Left ventricle myocardium inferior (tissue), 1 donor: ENCODE measurements at places on chromosomes 12 and 14.
A peak's percentile ranks its signal among the peaks of the same experiment; 100 is the strongest.

DNA sequence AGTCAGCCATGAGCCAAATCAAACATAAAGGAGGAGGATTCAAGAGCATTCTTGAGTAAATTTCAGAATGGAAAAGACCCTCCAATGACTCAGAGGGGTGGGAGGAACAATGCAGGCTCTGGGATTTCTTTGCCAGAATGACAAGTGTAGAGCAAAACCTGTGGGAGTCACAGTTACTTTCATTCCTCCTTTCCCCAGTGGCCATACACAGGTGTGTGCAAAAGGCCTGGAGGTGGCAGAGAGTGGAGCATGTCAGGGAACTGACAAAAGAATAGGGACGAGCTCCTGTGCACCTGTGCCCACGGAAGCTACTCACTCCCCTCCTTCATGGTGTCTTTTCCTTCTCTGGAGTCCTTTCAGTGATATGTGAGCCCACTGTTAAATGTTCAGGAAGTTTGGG, 9.4 kb upstream of the CIPC start:
- peaks cover 8% of the 10 kb centered on the region for H3K4me1 ChIP-seq
- no peaks in the 10 kb centered on the region for H3K36me3 ChIP-seq
- H3K4me3 ChIP-seq = no peak overlapping the region
- no peaks in the 10 kb centered on the region for H3K27me3 ChIP-seq
- DNase-seq = no peak
- no peak overlapping the region for H3K27ac ChIP-seq

- H3K36me3 ChIP-seq = no peaks in the 10 kb centered on the region
- no peaks in the 10 kb centered on the region for H3K27me3 ChIP-seq
- no peak for DNase-seq
- H3K4me1 ChIP-seq = peaks cover 3% of the 10 kb centered on the region
- no peak overlapping the region for H3K4me3 ChIP-seq
These were observed 52.3 kb upstream of the EGLN3 start for GRCh38 chr14:34003082-34003668.

DNA sequence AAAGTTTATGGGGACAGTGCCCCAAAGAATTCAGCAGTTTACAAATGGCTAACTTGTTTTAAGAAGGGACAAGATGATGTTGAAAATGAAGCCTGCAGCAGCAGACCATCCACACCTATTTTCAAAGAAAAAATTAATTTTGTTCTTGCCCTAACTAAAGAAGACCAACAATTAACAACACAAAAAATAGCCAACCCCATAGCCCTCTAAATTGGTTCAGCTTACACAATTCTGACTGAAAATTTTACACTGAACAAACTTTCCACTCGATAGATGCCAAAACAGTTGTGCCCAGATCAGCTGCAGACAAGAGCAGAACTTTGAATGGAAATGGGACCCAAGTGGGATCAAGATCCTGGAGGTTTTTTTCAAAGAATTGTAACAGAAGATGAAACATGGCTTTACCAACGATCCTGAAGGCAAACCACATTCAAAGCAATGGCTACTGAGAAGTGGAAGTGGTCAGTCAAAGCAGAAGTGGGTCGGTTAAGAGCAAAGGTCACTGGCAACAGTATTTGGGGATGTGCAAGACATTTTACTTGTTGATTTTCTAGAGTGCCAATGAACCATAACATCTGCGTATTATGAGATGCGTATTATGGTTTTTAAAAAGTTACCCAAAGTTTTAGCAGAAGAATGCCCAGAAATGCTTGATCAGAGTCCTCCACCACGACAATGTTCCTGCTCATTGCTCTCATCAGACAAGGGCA, 30.0 kb downstream of the SLC39A9 start:
- H3K27ac ChIP-seq = no peak overlapping the region
- peaks cover 7% of the 10 kb centered on the region for H3K4me1 ChIP-seq
- H3K27me3 ChIP-seq = no peaks in the 10 kb centered on the region
- H3K4me3 ChIP-seq = no peak overlapping the region

GRCh38 chr12:48280572-48280971, 70.1 kb downstream of the ZNF641 start:
- DNase-seq = no peak
- H3K27me3 ChIP-seq = no peaks in the 10 kb centered on the region
- H3K4me1 ChIP-seq = no peaks in the 10 kb centered on the region
- no peak overlapping the region for H3K27ac ChIP-seq
- H3K4me3 ChIP-seq = no peak overlapping the region

GRCh38 chr12:132597333-132598316, 12.8 kb downstream of the LRCOL1 start:
- H3K36me3 ChIP-seq = no peaks in the 10 kb centered on the region
- H3K27ac ChIP-seq = no peak overlapping the region
- peaks cover 38% of the 10 kb centered on the region for H3K4me1 ChIP-seq
- DNase-seq = no peak

GRCh38 chr12:16785953-16786352, 180.0 kb upstream of the LMO3 start:
- DNase-seq = no peak
- H3K36me3 ChIP-seq = no peaks in the 10 kb centered on the region
- no peaks in the 10 kb centered on the region for H3K4me1 ChIP-seq
- H3K4me3 ChIP-seq = no peak overlapping the region
- no peaks in the 10 kb centered on the region for H3K27me3 ChIP-seq

GRCh38 chr12:64633940-64634337, 23.6 kb downstream of the RASSF3 start:
- DNase-seq = peak; percentile 46
- H3K27ac ChIP-seq = peak overlapping the region; percentile 47
- no peak overlapping the region for H3K4me3 ChIP-seq
- H3K36me3 ChIP-seq = peaks cover 4% of the 10 kb centered on the region

DNA sequence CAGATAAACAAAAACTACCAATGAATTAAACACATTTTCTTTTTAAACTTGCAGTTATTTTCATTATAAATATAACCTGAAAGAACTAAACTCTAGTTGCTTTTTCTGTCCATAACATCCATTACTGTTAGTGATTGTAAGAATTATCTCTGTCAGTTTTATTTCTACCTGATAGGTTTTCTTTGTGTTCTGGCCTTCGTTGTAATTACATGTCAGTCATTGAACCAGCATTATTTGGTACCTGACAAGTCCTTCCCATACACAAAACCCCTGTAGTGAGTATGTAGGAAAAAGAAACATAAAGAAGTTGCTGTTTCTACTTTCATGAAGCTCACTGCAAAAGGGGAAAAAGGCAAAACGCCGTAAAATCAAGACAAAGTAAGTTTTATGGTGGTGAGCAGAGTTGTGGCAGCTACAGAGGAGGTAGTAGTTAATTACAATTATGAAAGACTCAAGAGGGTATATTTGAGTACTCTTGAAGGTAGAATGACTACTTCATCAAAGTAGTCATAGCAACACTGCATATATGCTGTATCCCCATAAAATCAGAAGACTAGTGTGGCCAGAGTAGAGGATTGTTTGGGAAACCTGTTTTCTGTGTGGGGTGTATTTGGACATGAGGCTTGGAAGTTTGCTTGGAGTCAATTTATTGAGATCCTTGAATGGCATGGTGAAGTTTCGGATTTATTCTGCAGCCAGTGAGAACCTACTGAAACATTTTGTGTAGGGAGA, 102.8 kb downstream of the SLC5A8 start:
- H3K27me3 ChIP-seq = no peaks in the 10 kb centered on the region
- no peak overlapping the region for H3K27ac ChIP-seq
- DNase-seq = no peak
- no peaks in the 10 kb centered on the region for H3K4me1 ChIP-seq

DNA sequence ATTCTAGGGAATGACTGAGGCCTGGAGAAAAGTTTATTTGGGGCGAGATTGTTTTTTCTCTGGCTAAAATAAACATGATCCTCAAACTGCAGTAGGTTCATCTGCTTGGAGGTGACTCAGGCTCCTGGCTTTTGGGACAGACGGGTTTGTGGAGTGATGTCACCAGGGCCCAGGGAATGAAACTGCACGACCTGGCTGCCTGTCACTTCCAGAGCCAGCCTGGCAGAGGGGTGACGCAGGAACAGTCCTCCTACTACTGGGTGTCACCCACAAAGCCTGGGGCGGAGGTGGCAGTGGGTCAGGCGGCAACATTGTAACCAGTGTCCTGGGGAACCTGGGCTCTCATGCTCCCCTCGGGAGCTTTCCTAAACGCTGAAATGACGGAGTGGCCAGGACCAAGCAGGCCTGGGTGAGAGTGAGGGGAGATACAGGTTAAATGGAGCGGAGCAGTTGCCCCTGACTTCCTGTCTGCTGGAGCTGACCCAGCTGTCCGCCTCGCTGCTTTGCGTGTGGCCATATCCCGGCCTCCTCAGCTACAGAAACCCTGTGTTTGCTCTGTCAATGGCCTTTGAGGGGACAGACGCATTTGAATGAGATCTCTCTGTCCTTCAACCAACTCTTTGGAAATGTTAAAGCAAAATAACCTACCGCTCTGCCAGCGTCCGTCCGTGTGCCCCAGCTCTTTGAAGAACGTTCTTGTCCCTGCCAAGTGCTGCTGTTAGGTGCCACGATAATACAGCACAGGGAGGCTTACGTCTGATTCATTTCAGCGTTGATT, 6.5 kb downstream of the HIP1R start:
- H3K4me3 ChIP-seq = peak overlapping the region; percentile 37
- peak overlapping the region; percentile 94 for H3K27ac ChIP-seq
- H3K27me3 ChIP-seq = no peaks in the 10 kb centered on the region
- no peaks in the 10 kb centered on the region for H3K36me3 ChIP-seq
- no peak for DNase-seq

- H3K4me1 ChIP-seq = peaks cover 85% of the 10 kb centered on the region
- DNase-seq = no peak
- no peaks in the 10 kb centered on the region for H3K27me3 ChIP-seq
These were observed 128.8 kb downstream of the TSPAN9 start for GRCh38 chr12:3205742-3206519.

GRCh38 chr12:67710582-67710981, 62.0 kb downstream of the DYRK2 start:
- H3K4me3 ChIP-seq = no peak overlapping the region
- no peaks in the 10 kb centered on the region for H3K36me3 ChIP-seq
- peaks cover 27% of the 10 kb centered on the region for H3K4me1 ChIP-seq
- no peak for DNase-seq
- peak overlapping the region; percentile 68 for H3K27ac ChIP-seq
- no peaks in the 10 kb centered on the region for H3K27me3 ChIP-seq

GRCh38 chr12:118103201-118103600, 610 bp downstream of the VSIG10 start:
- H3K4me3 ChIP-seq = peak overlapping the region; percentile 92
- no peaks in the 10 kb centered on the region for H3K36me3 ChIP-seq
- no peak for DNase-seq
- H3K4me1 ChIP-seq = peaks cover 31% of the 10 kb centered on the region
- H3K27me3 ChIP-seq = no peaks in the 10 kb centered on the region

GRCh38 chr12:103811791-103812190, 29.2 kb downstream of the NT5DC3 start:
- H3K4me1 ChIP-seq = no peaks in the 10 kb centered on the region
- no peaks in the 10 kb centered on the region for H3K36me3 ChIP-seq
- H3K27ac ChIP-seq = no peak overlapping the region
- DNase-seq = no peak
- H3K27me3 ChIP-seq = no peaks in the 10 kb centered on the region

- no peaks in the 10 kb centered on the region for H3K36me3 ChIP-seq
- H3K4me1 ChIP-seq = peaks cover 60% of the 10 kb centered on the region
- no peak overlapping the region for H3K4me3 ChIP-seq
- DNase-seq = no peak
These were observed 325.5 kb downstream of the RAD51B start for GRCh38 chr14:68145036-68145435.

- no peaks in the 10 kb centered on the region for H3K36me3 ChIP-seq
- DNase-seq = no peak
- no peak overlapping the region for H3K4me3 ChIP-seq
- H3K4me1 ChIP-seq = no peaks in the 10 kb centered on the region
- H3K27ac ChIP-seq = no peak overlapping the region
These were observed 11.4 kb upstream of the TAC3 start for GRCh38 chr12:57027805-57028153.

DNA sequence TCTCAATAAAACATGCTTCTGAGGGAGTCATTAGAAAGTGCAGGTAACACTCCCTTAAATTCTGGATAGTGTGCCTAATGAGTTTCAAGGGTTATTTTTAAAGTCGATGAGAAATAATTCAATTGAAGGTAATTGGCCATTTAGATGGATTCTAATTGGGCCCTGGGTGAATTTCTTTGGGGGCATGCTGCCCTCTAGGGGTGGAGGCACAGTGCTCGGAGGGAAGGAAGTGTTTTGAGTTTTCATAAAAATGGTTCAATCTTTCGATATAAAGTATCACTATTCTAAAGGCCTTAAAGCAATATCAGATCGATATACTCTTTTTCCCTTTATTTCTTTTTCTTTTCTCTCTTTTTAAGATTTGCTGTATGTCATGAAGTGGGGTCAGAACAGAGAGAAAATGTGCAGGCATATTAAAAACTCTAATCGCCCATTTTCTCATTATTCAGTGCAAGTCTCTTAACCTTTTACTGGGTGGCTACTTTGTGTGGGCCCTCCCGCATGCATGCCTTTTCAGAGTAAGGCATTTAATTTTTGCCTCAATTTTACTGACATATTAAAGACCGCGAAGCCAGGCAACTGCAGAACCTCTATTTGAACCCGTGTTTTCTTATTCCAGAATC, 25.5 kb downstream of the NKX2-8 start:
- no peak overlapping the region for H3K4me3 ChIP-seq
- H3K27me3 ChIP-seq = peaks cover 53% of the 10 kb centered on the region
- no peak for DNase-seq
- H3K36me3 ChIP-seq = no peaks in the 10 kb centered on the region
- no peak overlapping the region for H3K27ac ChIP-seq

DNA sequence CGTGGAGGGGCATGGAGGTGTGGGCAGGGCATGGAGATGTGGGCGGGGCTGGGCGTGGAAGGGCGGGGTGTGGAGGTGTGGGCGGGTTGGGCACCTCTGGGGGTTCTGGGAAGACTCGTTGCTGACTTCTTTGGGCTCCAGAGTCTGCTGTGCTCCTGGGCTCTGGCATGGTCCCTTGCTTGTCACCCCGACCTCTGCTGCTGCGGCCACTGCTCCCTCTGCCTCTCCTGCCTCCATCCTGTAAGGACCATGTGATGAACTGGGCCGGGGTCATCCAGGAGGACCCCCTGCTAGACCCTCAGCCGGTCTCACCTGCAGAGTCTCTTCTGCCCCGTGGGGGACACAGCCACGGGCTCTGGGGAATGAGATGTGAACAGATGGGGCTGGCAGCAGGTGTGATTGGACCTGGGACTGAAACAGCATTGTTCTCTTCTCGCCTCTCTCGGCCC, 15.3 kb downstream of the NOC4L start:
- DNase-seq = peak; percentile 8
- H3K27me3 ChIP-seq = peaks cover 50% of the 10 kb centered on the region
- H3K36me3 ChIP-seq = no peaks in the 10 kb centered on the region

- H3K27me3 ChIP-seq = no peaks in the 10 kb centered on the region
- no peaks in the 10 kb centered on the region for H3K36me3 ChIP-seq
- peak overlapping the region; percentile 7 for H3K27ac ChIP-seq
- H3K4me1 ChIP-seq = peaks cover 73% of the 10 kb centered on the region
- H3K4me3 ChIP-seq = peak overlapping the region; percentile 93
- DNase-seq = no peak
These were observed 2.4 kb downstream of the FGFR1OP2 start for GRCh38 chr12:26940516-26941214.

GRCh38 chr12:49335118-49335954, 1.7 kb downstream of the C1QL4 start:
- H3K4me1 ChIP-seq = peaks cover 20% of the 10 kb centered on the region
- peaks cover 99% of the 10 kb centered on the region for H3K27me3 ChIP-seq
- H3K4me3 ChIP-seq = no peak overlapping the region
- no peaks in the 10 kb centered on the region for H3K36me3 ChIP-seq
- DNase-seq = no peak

GRCh38 chr14:101235335-101236103, 325.8 kb upstream of the DIO3 start:
- H3K4me3 ChIP-seq = no peak overlapping the region
- H3K27ac ChIP-seq = no peak overlapping the region
- peaks cover 76% of the 10 kb centered on the region for H3K27me3 ChIP-seq
